ENCODE measurements at places on chromosomes 11 and 22. TPM values are rescaled to one million over a fixed set of nuclear protein-coding genes. Genes with fewer than 3 reads are reported as not detected.

- peaks cover 14% of the 10 kb centered on the region for H3K4me1 ChIP-seq
- H3K27me3 ChIP-seq, result no peaks in the 10 kb centered on the region
- peaks cover 10% of the 10 kb centered on the region for H3K36me3 ChIP-seq
Observed at GRCh38 chr22:40193429-40194421, 16.0 kb downstream of the TNRC6B start.

DNA sequence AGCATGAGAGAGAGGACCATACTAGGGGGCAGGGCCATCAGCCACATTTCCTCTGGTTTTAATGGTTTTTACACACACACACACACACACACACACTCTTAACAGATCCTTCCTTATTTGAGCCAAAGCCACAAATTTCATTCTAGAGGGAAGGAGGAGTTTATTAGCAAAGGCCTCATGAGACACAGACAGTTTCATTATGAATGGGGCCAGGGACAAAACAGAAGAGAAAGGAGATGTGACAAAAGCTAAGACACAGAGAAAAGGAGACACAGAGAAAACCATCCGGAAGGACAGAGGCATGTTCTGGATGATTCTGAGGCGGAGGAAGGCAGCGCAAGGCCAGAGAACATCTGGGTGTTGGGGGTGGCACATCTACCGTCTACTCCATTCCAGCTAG is 32.2 kb upstream of the ARFGAP3 start:
- H3K36me3 ChIP-seq, result peaks cover 55% of the 10 kb centered on the region
- no peaks in the 10 kb centered on the region for H3K27me3 ChIP-seq
- peak overlapping the region; percentile 95 for H3K27ac ChIP-seq
- H3K4me1 ChIP-seq, result peaks cover 50% of the 10 kb centered on the region
- no peak for DNase-seq

GRCh38 chr11:17760102-17761029 is 25.8 kb downstream of the KCNC1 start:
- no peaks in the 10 kb centered on the region for H3K27me3 ChIP-seq
- no peak overlapping the region for H3K27ac ChIP-seq
- no peaks in the 10 kb centered on the region for H3K4me1 ChIP-seq
- DNase-seq, result no peak
- H3K4me3 ChIP-seq, result no peak overlapping the region

- no peak overlapping the region for H3K27ac ChIP-seq
- H3K4me1 ChIP-seq, result no peaks in the 10 kb centered on the region
- H3K27me3 ChIP-seq, result no peaks in the 10 kb centered on the region
- no peak for DNase-seq
Observed at GRCh38 chr11:120880498-120881175, 143.3 kb upstream of the TBCEL start.

Gene RIMBP3B
- 0.44 TPM for polyA plus RNA-seq

Gene C11orf86
- polyA plus RNA-seq, result not detected

Gene TMEM134
- polyA plus RNA-seq, result 123 TPM
